Kidney epithelial cell (primary cell): ENCODE measurements at places on chromosomes 16 and 17. TPM values are rescaled to one million over a fixed set of nuclear protein-coding genes. Genes with fewer than 3 reads are reported as not detected.

GRCh38 chr17:9142772-9143494 lies 121.6 kb downstream of the NTN1 start:
- DNase-seq = no peak

DNA sequence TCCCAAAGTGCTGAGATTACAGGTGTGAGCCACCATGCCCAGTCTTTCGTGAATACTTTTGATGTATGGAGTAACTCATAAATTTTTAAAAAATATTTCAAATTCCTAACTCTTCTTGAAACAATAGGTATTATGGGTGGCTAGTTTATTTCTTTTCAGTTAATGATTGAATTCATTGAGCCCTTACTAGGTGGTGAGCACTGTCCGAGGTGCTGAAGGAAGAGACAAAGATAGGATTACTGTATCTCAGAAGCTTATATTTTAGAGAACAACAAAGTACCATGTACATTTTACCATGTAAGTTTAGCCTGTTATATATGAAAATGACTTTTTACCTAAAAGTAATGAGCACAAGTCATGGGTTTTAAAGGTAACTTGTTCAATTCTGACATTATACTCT lies 418.3 kb downstream of the NPIPA7 start:
- no peak for DNase-seq

DNA sequence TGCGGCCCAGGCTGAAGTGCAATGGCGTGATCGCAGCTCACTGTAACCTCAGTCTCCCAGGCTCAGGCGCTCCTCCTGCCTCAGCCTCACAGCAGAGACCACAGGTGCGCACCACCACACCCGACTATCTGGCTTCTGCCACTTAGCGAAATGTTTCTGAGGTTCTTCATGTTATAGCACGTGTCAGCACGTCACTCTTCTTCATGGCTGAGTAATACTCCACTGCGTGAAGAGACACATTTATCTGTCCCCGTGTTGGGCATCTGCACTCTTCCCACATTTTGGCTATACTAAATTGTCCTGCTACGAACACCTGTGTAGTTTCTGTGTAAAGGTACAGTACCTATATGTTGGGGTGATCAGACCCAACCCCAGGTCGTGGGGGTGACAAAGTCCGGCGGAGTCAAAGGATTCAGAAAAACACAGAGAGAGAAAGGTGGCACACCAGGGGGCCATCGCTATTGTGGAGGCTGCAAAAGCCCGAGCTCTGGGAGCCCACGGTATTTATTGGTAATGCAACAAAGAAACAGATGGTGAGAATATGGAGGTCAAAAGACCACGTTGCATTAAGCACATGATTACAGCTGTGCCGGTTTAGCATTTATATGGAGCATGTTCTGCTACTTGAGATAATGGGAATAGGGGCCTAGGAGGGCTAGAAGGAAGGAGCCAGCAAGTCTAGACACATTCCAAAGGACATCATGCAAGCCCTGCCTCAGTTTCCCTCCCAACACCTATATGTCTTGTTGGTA lies 851 bp upstream of the DPEP1 start:
- DNase-seq = no peak

GRCh38 chr16:48503779-48504178 lies 106.2 kb downstream of the N4BP1 start:
- no peak for DNase-seq

The SRL gene
- not detected in 2 replicates for total RNA-seq

The TMIGD1 gene
- not detected in 2 replicates for total RNA-seq

The TNFRSF17 gene
- total RNA-seq = not detected in 2 replicates

DNA sequence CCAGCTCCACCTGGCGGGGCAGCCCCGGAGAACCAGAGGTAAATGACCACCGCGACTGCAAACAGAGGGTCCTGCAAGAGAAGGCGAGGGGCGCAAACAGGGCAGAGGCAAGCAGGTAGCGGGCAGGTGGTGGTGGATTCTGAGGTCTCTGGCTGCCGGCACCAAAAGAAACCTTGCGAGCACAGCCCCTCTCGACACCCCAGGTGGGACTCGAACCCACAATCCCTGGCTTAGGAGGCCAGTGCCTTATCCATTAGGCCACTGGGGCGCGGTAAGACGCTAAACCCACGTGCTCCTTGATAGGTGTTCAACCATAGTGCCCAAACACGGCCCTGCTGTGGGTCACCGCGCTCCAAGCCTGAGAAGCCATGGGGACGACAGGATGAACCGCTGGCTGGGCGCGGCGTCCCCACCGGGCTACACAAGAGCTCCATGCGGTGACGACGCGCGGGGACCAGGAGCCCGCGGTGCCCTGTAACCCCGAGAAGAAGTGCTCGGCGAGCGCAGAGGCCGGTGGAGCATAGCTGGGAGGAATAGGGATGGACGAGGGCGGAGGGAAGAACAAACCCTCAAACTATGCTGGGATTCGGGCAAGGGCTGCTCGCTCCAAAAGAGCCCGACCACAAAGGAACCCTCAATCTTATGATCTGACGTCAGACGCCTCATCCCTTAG lies 12.4 kb downstream of the ATP5PD start:
- no peak for DNase-seq

DNA sequence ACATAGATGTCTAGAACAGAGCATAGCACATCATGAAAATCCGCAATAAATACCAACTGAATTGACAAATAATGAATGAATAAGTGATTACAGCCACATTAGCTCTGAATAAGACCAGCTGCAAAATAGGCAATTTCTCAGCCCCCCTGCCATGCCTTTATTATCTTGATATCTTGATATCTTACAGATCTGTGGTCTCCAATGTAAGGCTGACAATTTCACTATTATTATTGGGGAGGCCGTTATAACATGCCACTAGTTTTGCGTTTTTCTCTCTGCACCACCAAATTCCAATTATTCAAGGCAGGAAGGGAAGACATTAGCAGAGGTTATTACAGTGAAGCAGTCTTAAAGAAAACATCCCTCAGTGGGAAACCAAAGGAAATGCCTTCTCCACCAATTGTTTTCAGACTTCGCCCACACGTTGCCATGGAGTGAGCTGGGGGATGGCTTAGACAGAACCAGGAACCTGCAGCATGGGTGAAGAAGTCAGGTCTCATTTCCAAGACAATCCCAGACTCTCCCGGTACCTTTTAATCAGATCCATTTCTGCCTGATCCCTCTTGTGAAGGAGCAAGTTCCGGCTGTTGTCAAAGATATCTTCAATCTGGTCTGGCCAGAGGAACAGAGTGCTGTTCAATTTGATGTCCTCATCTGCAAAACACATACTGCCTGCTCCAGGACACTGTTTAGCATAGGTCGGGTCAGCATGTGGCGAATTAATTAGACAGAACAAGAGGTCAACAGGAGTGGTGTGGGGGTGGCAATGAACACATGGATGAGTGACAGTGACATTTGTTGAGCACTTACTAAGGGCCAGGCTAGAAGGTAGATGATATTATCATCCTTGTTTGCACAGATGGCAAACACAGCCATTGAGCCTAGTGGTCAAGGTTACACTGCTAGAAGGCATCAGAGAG lies 46.4 kb downstream of the DNAH3 start:
- DNase-seq = peak; percentile 58

DNA sequence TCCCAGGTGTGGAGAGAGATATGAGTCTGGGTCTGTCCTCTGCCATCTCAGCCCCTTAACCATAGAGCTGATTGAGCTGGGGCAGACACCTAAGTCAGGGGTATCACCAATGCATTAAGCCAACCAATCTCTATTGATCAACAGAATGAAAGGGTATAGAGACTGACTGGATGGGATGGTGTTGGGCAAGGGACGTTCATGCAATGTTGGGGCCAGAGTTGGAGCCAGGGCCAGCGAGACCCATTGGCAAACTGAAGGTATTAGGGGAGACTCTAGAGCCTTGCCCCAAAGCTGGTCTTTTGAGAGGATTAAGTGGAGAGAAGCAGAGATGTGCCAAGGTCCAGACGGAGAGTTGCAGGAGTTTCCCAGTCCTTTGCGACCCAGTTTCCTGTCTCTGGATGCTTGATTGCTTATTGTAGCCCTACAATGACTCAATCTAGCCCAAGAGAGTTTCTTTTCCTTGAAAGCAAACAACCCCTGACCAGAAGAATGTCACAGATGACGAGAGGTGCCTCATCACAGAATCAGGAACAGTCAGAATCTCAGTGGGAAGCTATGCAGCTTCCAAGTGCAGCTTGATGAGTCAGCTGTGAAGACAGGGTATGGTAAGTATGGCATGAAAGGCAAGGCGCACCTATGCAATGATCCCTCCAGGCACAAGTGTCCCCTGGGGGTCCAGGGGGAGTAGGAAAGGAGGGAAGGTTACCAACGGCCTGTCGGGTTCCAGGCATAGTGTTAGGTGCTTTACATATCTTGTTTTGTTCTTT lies 137.2 kb downstream of the UTP18 start:
- DNase-seq = peak; percentile 82

- DNase-seq = peak; percentile 82
These were observed 5.4 kb downstream of the PGS1 start for GRCh38 chr17:78383725-78384471.

- no peak for DNase-seq
These were observed 34.0 kb downstream of the CIBAR2 start for GRCh38 chr16:85078226-85078625.

GRCh38 chr17:35872196-35872980 lies 3.7 kb upstream of the HEATR9 start:
- no peak for DNase-seq

GRCh38 chr17:48113201-48113676 lies 5.7 kb downstream of the SNX11 start:
- no peak for DNase-seq

The EVPLL gene
- total RNA-seq = 1.1 TPM in 1 of 2 replicates, not detected in the other

DNA sequence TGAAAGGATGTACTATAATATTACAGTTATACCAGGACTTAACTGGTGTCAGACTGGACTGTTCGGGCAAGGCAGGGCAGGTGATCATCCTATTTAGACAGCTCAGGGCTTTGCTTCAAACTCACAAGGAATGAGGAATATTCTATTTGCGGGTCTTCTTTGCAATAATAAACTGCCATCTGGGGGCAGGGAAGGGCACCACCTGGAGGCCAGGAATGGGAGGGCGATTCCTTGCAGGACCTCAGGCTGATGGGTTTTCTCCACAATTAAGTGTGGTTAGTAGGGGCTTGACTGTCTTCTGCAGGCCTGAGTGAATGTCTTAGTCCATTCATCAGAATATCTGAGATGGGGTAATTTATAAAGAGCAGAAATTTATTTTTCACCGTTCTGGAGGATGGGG lies 424.1 kb downstream of the CA10 start:
- DNase-seq = no peak

- no peak for DNase-seq
These were observed 13.8 kb downstream of the RIPOR1 start for GRCh38 chr16:67542464-67542863.

DNA sequence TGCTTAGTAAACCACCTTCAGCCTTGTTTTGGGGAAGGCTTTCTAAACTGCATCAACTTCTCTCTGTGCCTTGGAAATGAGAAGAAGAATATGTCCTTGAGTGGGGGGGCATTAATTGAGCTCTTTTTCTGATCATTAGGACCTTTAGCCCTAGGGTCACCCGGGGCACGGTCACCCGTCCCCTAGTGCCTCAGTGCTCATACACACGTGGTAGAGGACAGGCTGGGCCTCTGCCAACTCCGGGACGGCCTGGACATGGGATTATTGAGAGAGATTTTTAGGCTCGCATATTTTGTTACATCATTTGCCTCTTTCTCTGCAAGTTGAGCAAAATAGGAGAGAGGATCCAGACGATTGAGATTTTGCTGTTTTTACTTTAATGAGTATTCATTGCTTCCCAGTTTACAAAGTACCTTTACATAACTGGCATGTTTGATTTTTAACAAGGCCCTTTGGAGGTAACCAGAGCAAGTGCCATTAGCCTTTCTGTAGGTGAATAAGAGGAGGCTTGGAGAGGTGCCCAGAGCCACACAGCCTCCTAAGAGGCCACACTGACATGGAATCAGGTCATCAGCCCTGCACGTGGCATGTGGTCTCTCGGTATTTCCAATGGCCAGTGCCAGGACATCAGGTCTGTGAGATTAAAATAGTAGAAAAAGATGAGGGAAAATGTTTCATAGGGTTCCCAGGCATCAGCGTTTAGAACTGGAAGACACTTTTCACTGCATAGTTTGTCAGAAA lies 11.1 kb downstream of the PMM2 start:
- no peak for DNase-seq

DNA sequence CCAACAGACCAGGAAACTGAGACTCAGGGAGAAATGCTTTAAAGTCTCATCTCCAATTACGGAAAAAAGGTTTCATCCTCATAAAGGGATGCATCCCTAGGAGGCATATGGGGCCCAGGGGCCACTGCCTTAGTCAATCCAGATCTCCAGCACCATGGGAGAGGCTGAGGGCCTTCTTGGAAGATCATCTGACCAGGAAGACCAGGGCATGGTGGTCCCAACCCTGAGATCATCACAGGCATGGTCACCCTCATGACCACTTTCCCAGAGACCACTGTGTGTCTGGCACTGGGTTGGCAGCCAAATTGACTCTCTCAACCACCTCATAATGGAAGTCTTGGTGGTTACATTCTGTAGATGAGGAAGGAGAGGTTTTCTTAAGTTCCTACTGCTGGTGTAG lies 23.4 kb upstream of the CES5A start:
- no peak for DNase-seq

The PPP1R27 gene
- 0.38 TPM in 1 of 2 replicates, not detected in the other for total RNA-seq

The MSLN gene
- total RNA-seq = 8.6 and 14.2 TPM in 2 replicates

- no peak for DNase-seq
These were observed 25.1 kb downstream of the TRARG1 start for GRCh38 chr17:1304522-1304921.

DNA sequence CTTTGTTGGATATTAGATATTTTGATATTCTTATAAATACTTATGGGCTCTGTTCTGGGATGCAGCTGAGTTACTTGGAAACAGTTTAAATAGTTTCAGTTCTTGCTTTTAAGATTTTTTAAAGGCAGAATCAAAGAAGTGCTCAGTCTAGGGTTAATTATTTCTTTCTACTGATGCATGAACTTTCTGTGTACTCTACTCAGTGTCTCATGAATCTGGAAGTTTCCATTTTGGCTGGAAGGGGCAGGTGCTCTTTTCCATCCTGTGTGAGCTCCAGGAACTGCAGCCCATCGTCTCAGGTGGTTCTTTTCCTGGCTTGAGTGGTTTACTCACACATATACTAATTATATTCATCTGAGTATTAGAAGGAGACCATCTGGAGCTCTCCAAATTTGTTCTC lies 61.1 kb upstream of the CPHXL start:
- DNase-seq = no peak

DNA sequence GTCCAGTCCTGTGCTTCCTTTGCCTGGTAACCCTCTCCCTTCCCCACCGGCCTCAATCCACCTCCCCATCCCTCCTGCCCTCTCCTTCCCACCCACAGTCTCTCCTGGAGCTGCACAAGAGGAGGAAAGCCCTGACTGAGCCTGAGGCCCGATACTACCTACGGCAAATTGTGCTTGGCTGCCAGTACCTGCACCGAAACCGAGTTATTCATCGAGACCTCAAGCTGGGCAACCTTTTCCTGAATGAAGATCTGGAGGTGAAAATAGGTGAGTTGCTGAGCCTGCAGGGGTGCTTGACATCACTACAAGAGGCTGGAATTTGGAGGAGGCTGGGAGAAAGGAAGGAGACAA lies 1.3 kb downstream of the PLK1 start:
- DNase-seq = no peak

GRCh38 chr16:88548131-88548874 lies 21.9 kb upstream of the ZC3H18 start:
- no peak for DNase-seq

GRCh38 chr16:75421820-75422126 lies 11.5 kb downstream of the CFDP1 start:
- no peak for DNase-seq
